ENCODE measurements at places on chromosomes 5 and 9.
A peak's percentile ranks its signal among the peaks of the same experiment; 100 is the strongest.

- DNase-seq = no peak
Observed at GRCh38 chr5:176789873-176790615, 20.3 kb upstream of the UNC5A start.

- DNase-seq = no peak
Observed at GRCh38 chr5:61673007-61673735, 341.1 kb downstream of the ZSWIM6 start.

GRCh38 chr5:252546-252945 is 18.9 kb upstream of the PDCD6 start:
- DNase-seq = no peak

DNA sequence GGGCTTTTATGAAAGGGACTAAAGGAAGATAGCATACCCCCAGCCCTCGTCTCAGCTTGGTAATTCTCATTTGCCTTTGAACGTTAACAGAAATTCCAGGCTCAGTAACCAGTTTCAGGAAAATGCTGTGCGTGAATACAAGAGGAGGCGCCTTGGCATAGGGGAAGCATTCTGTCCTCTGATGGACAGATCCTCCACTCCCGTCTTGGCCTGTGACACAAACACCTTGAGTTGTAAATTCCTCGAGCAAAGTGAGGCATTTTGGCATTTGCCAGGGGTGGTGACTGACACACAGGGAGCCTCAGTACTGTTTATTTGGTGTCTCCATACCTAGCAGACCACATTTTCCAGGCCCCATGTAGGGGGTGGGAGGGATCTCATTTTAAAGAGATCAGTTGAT is 44.8 kb downstream of the APTX start:
- no peak for DNase-seq

GRCh38 chr5:172003746-172004145 is 2.7 kb downstream of the FBXW11 start:
- no peak for DNase-seq

DNA sequence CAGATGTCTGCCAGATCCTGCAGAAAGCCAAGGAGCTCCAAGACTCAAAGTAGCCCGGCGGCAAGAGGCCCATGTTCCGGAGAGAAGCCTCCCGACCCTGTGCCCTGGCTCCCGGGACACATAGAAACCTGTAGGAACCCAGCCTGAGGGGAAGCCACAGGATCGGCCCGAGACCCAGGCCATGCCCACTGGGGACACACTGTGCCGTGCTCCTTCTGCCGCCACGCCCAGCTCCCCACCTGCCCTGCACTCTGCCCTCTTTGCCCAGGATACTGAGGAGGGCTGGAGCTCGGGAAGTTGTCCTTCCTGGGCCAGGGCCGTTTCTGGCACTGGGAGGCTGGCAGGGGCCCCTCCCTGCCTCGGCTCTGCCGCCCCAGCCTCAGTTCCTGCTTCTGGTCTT is 10.5 kb upstream of the ENDOG start:
- no peak for DNase-seq

DNA sequence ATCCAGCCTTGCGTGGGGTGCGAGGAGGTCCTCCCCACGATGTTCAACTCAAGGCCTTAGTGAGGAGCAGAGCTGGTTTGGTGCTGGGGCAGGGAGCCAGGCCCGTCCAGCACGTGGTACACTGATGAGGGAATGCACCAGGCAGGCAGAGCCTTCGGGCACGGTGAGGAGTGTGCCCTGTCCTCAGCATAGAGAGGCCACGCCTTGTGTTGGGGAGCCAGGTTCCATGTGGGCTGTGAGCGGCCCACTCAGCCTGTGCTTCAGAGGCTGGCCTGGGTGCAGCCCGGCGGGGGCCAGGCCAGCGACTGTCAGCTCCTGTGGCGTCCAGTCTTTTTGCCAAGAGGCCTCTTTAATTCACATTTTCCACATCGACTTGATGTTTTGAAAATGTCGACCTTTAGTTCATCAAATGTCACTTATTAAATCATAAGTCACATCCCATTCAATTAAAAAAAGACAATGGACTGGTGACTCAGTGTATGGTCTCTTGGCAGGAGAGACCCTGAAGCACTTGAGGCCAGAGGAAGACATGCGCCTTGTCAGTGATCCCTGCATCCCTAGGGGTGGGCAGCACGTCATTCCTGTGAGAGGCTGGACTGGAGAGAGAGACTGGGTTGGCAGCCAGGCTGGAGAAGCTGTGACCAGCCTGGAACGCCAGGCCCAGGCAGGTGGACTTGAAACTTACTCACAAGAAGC is 21.7 kb downstream of the ERGIC1 start:
- no peak for DNase-seq

GRCh38 chr9:125600194-125600593 is 106.8 kb downstream of the MAPKAP1 start:
- DNase-seq = no peak

DNA sequence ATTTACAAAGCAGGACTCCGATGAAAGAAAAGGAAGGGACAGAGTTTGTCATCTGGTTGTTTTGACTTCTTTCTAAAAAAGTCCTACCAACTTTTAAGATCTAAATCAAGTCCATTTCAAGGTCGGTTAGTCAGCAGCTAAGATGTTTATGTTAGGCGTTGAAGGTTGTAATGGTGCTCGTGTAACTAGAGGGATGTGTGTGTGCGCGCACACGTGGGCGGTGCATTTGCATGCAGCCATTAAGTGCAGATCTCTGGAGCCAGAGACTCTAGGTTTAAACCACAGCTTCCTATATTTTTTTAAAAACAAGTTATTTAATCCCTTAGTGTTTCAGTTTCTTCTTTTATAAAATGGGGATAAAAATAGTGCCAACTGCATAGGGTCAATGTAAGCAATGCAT is 77.0 kb upstream of the SMIM32 start:
- DNase-seq = no peak

- DNase-seq = no peak
Observed at GRCh38 chr9:134908524-134909309, 9.0 kb downstream of the FCN1 start.

- DNase-seq = no peak
Observed at GRCh38 chr9:13690595-13690994, 411.1 kb upstream of the MPDZ start.

DNA sequence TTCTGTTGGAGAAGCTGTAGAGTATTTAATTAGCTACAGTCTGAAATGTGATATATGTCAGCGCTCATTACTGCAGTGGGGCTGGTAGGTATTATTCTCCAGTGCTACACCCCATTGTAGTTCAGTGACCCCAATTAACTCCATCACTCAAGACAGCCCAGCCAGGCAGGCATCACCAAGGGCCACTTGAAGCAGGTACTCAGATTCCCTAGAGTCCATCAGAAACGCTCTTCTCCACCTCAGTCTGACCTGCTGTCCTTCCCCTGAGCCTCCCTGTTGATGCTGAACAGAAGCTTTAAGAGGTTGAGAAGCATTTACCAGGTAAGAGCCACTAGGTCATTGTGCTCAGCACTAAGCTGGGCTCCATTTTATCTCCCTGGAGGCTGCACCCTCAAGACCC is 71.8 kb downstream of the GALNT10 start:
- no peak for DNase-seq

- no peak for DNase-seq
Observed at GRCh38 chr5:157166214-157167213, at the start of gene GARIN3. Gene GARIN3, minus strand, starts transcription at chr5:157166264. Its CDS starts 96 bp downstream, at chr5:157166168.

DNA sequence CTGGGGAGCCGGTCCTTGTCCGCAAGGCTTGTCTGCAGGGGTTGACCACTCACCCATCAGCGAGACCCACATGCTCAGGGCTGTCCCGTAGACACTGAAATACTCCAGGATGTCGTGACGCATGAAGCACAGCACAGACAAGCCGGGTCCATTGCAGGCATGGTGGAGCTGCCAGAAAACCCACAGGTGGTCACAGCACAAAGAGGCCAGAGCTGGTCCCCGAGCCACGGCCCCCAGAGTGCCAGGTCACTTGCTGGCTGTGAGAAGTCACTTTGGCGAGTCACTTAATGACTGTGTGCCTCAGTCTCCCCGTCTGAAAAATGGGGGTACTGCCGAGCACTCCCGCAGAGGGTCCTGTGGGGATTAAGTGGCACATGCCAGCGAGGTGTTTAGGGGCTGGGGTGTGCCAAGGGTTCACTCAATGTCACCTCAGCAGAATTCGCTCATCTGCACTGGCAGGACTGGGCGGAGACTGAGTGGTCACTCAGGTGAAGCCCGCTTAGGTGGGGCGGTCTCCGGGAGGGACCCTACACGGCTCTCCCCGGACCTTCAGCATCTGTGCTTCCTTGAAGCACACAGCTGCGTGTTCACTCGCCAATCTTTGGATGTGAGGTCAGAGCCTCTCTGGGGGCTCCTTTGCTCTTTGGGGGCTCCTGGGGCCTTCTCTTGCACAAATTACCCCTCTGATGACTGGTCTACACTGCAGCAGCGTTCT is 4.5 kb downstream of the MYMK start:
- DNase-seq = no peak

DNA sequence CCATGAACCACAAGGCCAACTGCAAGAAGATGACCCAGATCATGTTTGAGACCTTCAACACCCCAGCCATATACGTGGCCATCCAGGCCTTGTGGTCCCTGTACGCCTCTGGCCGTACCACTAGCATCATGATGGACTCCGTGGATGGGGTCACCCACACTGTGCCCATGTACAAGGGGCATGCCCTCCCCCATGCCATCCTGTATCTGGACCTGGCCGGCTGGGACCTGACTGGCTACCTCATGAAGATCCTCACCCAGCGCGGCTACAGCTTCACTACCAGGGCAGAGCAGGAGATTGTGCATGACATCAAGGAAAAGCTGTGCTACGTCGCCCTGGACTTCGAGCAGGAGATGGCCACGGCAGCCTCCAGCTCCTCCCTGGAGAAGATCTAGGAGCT is 153.7 kb downstream of the CAVIN4 start:
- DNase-seq = no peak

DNA sequence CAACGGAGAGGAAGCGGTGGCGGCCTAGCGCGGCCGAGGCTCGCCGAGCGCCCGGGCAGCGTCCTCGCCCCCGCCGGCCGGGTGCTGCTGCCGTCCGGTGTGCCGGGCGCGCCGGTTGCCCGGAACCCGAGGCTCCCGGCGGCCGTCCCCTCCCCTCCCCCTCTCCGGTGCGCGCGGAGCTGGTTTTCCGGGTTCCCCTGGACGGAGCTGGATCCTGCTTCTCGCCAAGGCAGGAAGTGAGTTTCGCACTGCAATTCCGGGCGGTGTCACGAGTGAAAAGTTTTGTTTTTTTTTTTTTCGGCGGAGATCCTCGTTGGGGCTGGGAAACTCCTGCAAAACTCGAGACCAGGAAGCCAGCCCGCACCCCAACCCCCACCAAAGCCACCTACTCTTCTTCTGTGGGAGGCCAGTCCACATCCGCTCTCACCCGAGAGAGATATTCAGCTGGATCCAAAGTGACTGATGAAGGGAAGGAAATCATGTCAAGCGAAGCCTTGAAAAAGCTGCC is at the start of gene ERBIN:
ERBIN (plus strand) TSS at position 300 of the 508 bp plus-strand sequence. CDS start 66,144 bp downstream, outside the sequence.
- DNase-seq = peak; percentile 60

- DNase-seq = no peak
Observed at GRCh38 chr5:22598796-22599195, 254.3 kb downstream of the CDH12 start.

GRCh38 chr5:149931992-149932436 is 12.6 kb downstream of the PDE6A start:
- no peak for DNase-seq

GRCh38 chr9:86287013-86287412 is 4.7 kb upstream of the ISCA1 start:
- DNase-seq = no peak

GRCh38 chr5:130112246-130112645 is 208.0 kb downstream of the CHSY3 start:
- no peak for DNase-seq

- DNase-seq = no peak
Observed at GRCh38 chr5:75363111-75363510, 26.1 kb downstream of the HMGCR start.

DNA sequence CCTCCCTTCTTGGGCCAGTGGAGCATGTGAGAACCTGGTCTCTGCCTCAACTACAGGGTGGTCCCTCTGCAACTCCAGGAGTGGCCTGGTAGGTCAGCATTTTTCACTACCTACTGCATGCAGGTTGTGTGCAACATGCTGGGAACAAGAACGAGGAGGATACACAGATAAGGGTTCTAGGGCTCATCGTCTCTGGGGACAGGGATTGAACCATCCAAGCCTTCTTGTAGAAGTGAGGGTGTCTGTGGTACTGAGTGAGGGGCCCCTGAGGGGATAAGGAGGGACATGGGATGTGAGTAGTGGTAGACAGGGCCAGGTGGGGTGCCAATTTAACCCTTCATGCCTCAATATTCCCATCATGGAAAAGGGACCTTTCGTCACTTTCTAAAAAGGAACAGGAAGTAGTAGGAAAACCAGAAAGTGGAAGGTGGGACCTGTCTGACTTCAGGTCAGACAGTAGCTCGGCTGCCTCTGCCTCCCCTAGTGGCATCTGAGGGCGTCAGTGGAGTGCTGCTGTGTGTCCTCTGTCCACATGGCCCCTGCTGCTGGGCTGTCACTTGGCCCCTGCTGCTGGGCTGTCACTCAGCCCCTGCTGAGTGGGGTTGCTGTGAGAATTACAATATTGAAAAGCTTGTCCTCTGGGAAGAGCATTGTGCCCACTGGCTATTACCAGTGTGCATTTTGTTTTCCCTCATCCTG is 48.6 kb upstream of the RNU6ATAC start:
- DNase-seq = no peak

DNA sequence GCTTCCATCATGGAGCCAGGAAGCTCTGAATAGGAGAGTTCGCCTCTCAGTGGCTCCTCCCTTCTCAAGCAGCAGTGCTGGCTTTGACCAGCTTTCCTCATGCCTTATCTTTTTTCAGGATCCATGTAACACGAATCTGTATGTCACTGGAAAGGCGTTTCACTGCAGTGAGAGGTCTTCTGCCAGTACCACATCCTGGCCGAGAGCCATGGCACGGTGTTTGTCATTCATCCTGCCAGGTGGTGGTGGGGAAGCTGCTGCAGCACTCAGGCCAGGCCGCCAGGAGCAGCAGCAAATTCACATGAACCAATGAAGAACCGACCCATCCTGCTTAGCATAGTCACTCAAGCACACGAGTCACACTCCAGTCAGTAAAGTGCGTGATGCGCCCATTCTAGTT is 179.0 kb downstream of the FANCC start:
- no peak for DNase-seq

DNA sequence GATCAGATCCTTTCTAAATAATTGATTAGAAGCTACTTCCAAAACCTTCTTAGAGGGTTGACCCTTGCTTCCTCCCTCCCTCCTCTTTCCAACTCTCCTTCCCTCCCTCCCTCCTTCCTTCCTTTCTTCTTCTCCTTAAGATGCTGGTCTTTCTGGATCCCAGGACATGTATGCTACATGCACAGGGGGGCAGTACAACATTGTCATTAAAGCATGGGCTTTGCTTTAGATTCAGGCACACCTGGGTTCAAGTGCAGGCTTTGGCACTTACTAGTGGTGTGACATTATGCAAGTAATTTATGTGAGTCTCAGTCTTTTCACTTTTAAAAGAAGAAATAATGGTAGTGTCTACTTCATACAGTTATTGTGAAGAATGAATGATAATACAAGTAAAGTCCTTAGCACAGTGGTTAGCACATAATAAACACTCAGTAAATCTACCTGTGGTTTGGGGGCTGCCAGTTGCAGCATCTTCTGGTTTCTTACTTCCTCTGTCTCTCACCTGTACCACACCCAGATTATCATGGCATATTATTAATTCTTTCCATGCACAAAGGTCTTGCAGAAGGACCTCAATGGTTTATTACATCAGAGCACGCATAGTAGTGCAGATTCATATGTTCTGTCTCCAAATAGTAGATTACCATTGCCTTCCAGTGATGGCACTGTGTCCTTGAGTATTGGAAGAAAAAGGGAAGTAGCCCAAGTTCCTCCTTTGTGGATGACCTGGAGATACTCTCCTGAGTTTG is 154.1 kb downstream of the ARHGAP26 start:
- no peak for DNase-seq

GRCh38 chr9:16561121-16561520 is 309.3 kb downstream of the BNC2 start:
- no peak for DNase-seq

- DNase-seq = no peak
Observed at GRCh38 chr9:104074876-104075275, 19.2 kb upstream of the SMC2 start.
